ENCODE measurements at places on chromosomes 11 and 22.

DNA sequence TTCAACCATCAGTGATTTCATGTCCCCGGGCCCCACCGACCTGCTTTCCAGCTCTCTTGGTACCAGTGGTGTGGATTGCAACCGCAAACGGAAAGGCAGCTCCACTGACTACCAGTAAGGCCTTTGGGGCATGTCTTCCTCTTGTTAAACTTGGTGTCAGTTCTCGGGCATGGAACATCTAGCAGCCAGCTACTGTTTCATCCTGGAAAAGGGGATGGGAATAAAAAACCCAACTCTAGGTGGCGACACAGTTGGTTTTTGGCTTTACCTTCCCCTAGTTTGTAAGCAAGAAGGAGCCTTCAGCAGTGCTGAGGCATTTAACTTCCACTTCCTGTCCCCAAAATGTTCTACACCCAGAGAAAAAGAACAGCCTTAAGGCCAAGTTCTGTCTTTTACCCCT, 76.7 kb downstream of the BMAL1 start:
- peak; percentile 36 for DNase-seq

DNA sequence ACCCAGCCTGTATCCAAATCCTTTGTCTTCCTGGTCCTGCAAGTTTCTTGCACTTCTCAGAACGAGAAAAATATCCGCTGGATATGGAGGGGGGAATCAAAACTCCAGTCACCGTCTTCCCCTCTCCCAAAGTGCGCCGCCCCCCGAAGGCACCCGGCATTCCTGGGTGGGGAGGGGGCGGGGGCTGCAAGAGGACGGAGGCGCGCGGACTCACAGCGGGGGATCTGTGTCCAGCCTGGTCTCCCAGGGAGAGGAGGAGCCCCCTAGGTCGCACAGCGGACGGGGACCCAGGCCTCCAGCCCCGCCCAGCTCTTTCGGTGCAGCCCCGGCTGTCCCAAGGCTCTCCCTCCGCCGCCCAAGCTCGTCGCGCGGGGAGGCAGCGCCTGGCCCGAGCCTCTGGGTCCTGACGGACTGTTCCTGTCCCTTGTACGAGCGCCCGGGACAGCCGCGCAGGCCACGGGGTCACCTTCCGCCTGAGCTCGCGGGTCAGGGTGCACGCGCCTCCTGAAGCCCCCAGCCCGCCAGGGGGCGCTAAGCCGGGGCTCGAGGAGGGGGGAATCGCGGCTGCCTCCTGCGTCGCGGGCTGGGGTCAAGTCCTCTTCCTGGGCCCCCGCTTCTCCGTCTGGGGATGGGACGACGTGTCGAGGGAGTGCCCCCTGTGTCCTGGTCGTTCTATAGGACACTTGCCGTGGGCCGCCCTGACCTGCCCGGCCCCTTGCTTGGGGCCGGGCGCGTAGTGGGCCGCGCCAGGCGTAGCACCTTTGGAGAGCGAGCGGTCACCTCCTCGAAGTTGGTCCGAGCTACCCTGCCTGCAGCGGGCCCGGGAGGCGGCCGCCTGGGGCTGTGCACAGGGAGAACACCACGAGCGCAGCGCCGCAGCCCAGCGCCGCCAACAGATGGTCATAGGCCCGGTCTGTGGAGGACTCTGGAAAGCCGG, 2.4 kb upstream of the WNT11 start:
- DNase-seq: peak; percentile 60

- no peak for DNase-seq
Measured at GRCh38 chr11:1349327-1350041, 40.1 kb upstream of the TOLLIP start.

DNA sequence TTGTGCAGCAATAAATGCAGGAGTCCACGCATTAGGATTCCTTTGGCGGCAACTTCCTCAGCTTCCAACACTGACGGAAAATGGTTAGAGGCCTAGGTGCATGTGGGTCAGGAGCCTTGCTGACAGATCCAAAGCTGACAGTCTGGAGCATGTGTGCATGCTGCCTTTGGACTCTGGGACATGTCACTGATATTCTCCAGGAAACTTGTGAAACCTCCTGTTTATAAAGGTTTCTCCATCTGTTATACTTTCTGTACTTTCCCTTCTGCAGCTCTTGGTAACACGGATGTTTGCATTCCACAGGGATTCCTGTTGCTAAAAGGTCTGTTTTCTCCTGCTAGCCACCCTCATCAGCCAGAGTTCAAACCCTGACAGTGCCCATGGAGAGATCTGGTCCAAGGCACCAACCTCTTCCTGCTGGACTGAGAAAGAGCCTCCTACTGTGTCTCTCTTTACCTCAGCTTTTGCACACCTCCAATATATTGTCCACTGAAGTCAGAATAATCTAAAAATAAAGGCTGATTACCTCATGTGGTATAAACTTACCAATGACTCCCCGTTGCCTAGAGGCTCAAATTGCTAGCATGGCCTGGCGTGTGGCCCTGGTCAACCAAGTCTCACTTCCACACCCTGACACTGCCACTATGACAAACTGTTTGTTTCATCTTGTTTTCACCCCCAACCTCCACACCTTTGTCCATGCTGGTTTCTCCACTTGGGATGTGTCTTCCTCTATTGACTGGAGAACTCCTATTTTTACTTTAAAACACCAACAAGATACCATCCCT, 31.1 kb upstream of the LYVE1 start:
- no peak for DNase-seq

DNA sequence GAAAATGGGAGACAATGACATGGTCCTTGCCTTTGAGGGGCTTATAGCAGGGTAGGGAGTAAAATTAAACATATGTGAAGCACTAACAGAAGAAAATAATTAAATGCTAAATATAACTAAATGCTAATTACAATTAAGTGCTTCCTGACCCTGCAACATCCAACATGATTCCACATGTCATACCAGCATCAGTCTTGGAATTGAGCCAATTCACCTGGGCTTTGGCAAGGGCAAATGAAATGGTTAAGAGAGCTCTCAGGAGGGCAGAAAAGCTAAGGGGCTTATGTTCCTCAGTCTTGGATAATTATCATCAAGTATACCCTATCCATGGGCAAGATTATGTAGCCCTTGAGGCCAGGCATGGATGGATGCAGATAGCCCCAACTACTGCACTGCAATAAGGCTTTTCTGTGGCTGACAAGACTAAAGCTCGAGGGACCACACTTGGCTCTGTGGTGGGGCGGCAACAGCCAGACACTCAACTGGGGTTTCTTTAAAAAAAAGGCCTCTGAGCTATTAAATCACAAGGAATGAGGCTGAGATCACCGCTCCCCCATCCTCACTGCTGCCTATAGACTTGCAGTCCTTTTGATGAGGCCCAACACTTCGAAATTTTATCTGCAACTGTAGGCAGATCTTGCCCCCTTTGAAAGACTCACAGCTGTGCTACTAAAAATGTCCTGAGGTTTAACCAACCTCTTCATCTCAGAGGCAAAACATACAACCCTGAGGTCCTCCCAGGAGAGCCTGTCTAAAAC, 39.0 kb downstream of the IL18BP start:
- no peak for DNase-seq

DNA sequence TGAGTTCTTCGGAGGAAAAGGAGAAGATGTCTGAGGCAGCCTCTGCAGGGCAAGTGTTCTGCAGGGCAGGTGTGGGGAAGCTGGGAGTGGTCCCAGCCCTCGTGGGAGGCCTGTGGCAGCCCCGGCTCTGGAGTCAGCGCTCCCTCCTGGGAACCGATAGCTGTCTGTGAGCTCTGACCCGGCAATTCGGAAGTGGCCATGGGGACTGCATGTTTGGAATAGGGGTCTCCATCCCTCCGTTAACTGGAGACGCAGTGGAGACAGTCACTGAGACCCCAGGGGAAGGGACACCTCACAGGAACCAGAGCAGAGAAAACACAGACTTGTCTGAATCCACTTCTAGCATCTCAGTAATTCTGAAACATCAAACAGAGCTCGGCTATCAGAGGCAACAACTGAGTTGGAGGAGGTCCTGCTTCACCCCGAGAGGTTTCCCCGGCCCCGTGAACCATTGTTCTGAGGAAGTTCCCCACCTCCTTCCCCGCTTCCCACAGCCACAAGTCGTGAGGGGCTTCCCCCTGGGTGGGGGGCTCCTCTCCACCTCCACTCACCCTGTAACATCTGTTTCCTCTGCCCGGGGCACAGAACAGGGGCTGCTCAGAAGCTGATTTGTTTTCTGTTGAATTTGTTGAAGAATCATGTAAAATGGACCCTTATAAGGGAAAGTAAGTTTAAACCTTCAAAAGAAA, 99.6 kb downstream of the BRD1 start:
- no peak for DNase-seq

DNA sequence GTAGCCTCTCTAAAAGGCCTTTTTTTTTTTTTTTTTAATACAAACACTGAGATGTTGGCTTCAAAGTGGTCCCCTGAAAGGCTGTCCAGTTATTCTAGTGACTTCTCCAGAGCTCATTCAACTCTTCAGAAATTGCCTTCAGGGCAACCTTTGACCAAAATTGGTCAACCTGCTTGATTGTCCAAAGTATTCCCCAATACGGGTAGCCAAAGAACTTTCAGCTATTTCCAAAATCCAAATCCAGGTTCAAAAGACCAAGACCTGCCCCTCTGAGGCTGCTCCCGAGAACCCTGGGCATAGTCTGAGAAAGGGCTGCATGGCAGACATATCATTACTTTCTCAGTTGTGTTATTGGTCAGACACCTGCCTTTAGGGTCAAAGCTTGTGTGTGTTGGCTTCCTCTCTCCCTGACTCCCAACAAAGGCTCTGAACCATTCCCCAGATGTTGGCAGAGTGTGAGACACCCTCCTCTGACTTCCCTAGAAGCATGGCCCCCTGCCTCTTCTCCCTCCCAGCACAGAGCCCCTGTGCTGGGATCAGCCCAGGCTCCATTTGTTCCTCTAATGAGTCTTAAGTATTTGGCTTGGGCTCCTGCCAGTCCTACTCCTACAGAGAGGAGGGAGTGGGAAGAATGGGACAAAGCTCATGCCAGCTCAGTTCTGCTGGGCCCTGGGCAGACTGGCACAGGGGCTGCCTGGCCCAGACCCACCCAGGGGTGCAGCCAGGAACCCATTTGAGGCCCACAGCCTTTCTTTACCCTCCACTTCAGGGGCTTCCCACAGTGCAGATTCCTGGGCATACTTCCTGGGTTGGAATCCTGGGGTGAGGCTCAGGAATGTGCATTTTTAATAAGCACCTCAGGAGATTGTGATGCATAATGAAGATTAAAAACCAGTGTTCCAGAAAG, 30.3 kb downstream of the TNKS1BP1 start:
- DNase-seq: peak; percentile 19

DNA sequence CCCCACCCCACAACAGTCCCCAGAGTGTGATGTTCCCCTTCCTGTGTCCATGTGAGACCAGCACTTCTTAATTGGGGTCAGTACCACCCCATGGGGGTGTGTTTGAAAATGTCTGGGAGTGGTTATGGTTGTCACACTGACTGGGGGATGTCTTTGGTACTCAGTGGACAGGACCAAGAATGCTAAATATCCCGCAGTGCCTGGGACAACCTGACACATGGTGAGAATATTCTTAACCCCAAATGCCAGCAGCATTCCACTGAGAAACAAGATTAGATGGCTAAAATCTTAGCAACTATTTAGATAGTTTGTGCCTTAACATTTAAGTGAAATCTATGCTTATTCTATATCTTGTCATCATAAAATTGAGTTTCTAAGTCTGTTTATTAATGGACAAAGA, 177.5 kb upstream of the ZBED5 start:
- no peak for DNase-seq

- DNase-seq: peak; percentile 4
Measured at GRCh38 chr11:11909727-11910126, 68.0 kb downstream of the USP47 start.

- no peak for DNase-seq
Measured at GRCh38 chr11:26958005-26958701, 35.8 kb upstream of the FIBIN start.

GRCh38 chr11:114255289-114255688, 40.9 kb upstream of the NNMT start:
- DNase-seq: no peak

DNA sequence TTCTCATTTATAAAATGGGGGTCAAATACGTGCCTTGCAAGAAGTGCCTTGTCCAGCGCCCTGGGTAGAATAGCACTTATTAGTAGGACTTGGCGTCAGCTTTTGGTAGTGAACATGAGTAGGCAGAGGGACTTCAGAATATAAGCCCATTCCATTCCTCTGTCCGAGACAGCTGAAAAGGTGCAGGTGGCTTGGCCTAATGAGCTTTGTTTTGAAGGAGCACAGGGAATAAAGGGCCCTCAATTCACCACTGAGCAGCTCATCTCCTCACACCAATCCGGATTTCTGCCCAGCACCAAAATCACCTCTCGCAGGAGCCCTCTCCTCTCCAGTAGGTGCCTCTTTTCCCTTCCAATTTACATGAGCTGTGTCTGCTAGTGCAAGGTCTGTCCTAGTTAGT, 91.2 kb downstream of the DSCAML1 start:
- DNase-seq: no peak

GRCh38 chr11:35111161-35112055, 27.6 kb upstream of the CD44 start:
- DNase-seq: peak; percentile 84

DNA sequence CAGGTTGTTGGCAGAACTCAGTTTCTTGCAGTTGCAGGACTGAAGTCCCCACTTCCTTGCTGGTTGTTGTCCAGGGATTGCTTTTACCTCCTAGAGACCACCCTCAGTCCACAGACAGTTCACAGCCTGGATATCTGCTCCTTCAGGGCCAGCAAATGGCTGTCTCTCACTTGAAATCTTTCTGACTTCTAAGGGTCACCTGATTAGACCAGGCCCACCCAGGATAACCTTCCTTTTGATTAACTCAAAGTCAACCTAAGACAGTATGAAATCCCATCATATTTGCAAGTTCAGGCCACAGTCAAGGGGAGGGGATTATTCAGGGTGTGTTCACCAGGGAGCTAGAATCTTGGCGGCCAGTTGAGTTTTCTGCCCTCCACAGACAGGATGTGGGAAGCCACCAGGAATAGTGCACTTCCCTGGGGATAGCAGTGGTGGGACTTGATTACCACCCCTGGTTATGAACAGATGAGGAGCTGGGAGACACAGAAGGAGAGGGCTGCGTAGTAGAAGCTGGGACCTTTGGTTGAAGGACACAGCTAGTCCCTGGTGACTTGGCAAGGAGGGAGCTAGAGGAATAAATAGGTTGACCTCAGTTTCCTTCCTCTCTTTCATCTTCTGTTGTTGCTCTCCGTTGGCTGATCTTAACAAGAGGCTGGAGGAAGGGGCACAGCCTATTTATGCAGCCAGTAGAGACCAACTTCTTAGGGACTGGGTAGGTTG, 33.4 kb downstream of the MIAT start:
- DNase-seq: no peak

DNA sequence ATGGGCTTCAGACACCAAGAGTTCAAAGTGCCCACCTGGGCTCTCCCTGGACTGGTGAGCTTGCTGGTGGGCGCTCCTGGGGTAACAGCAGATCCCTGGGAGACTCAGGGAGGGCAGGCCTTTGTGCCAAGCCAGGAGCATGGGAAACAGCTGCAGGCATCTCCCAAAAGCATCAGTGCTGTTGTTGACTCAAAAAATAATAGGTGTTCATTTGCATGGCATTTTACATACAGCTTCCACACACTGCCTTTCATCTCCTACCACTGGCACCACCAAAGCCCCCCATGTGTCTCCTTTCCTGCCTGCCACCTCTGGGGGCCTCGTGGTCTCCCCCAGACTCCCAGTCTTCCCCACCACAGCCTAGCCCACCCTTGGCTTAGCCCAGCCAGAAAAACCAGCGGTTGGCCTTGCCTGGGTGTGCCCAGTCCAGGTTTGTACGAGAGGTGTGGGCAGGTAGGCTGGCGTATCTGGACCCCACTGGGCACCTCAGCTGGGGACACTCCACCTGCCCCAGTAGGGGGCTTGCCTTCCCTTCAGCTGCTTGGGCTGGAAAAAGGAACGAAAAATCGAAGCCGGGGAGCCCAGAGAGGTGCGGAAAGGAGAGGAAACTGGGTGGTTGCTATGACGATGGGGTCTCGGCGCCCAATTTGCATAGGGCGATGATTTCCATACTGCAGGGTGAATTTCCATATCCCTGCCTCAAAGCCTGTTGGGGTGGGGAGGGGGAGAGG, 15.0 kb downstream of the POU2F3 start:
- DNase-seq: no peak

Measured in kidney tubule cell (primary cell).